Fibroblast of mammary gland (primary cell): ENCODE measurements at places on chromosomes 5 and 9.

- no peak for DNase-seq
Observed at GRCh38 chr5:127863161-127863560, 160.0 kb downstream of the CCDC192 start.

GRCh38 chr5:123091298-123092222, 2.5 kb downstream of the PRDM6 start:
- no peak for DNase-seq

- no peak for DNase-seq
Observed at GRCh38 chr5:45796959-45797553, 100.9 kb upstream of the HCN1 start.

DNA sequence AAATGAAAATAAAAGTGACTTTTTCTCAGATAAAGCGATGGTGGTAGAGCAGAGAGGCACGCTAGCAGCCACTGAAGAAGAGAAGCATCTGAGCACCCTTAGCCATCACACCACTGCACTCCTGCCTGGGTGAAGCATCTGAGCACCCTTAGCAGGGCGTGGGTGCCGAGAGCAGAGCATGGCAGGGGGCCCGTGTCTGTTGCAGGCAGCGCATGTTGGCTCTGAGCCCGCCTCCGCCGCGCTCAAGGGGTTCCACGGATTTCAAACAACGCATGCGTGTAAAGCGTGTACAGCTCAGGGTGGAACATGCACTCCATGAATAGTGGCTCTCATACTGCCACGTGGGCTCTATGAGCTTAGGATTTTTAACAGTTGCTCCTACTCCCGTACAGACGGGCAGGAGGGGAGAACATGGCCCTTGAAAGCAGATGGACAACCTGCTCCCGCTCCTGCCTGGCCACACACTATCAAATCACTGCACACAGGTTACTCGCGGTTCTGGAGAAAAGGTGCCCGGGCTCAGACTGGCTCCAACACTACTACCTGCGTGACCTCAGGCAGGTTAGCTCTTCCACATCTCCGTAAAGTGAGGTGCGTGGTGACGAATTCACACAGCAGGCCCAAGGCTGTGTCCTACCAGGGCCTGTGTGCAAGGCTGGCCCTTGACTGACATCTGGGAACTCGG, 12.1 kb downstream of the LRRC14B start:
- no peak for DNase-seq

- no peak for DNase-seq
Observed at GRCh38 chr5:66511491-66511890, 84.7 kb upstream of the MAST4 start.

- DNase-seq, result no peak
Observed at GRCh38 chr9:109935406-109936087, 155.5 kb downstream of the PALM2AKAP2 start.

- peak; percentile 5 for DNase-seq
Observed at GRCh38 chr5:108876451-108876850, 128.8 kb downstream of the FER start.

DNA sequence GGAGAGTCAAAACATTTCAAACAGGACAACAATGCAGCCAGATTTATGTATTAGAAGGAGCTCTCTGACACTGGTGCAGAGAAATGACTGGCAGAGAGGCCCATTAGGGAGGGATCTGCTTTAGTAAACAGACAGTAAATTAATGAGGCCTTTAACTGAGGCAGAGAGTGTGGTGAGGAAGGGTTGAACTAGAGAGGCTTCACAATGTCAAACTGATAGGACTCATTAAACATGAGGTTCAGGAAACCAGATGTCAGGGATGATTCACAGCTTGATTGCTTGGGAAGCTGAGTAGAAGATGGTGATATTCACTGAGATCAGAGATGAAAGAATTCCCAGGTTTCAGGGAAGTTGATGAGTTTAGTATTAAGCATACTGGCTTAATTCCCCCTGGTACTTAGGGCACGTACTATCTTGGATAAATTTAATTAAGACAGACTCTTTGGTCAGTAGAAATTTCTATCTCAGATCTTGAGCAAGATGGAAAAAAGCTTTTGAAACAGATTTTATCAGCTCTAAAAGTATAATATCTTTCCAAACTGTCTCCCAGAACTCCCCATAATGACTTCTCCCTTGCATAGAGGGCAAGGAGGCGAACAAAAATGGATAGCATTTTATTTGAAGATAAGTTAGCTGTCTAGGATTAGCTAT, 8.6 kb upstream of the MUSK start:
- peak; percentile 89 for DNase-seq

- DNase-seq, result no peak
Observed at GRCh38 chr5:68332080-68332451, 116.5 kb downstream of the PIK3R1 start.

DNA sequence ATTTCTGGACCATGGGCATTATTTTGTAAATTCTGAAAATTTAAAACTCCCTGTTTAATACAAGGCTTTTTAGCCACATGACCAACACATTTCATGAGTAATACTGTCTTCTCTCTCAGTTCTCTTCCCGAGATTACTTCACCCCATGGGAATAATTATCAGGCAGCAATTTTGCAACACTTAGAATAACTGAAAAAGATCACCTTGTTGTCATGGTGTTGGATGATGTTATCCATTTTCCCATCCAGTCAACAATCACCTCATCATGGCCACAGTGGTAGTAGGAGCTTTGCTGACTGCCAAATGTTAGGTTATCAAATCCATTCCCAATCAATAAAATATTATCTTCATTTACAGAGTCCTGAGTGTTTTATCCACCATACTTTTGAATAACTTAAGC, 354.9 kb upstream of the ISL1 start:
- no peak for DNase-seq

DNA sequence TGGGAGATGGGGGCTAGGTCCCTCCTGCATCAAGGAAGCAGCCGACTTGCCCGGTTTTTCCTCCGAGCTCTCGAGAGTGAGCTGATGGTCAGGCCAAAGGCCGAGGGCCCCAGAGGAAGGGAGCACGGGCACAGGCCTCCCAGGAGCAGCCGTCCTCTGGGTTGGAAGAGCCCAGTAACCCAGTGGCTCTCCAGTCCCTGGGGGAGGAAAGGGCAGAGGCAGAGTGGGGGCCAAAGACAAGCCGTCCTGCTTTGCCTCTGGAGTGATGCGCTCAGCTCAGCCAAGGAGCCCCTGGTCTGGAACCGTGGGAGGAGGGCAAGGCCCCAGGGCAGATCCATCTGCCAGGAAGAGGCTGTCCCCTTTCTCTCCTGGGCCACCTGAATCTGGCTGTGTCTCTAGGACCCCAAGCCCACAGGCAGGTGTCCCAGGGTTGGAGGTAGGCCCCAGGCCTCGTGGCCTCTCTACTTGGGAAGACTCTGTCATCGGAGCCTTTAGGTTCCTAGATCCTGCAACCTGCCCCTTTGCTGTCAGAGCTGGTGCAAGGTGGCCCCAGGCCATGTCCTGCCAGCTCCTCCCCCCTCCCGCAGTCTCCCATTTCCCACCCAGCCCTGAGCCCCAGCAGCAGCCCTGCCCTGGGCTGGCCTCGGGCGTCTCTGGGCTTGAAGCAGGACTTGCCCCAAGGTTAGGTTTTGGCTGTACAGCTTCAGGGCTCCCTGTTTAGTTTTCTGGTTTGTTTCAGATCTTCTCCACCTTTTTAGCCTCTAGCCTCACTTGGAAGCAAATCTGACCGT, 224.1 kb downstream of the CACNA1B start:
- DNase-seq, result no peak

GRCh38 chr9:3508521-3509291, 17.1 kb downstream of the RFX3 start:
- DNase-seq, result peak; percentile 5

- DNase-seq, result no peak
Observed at GRCh38 chr9:13491138-13491492, 211.6 kb upstream of the MPDZ start.

DNA sequence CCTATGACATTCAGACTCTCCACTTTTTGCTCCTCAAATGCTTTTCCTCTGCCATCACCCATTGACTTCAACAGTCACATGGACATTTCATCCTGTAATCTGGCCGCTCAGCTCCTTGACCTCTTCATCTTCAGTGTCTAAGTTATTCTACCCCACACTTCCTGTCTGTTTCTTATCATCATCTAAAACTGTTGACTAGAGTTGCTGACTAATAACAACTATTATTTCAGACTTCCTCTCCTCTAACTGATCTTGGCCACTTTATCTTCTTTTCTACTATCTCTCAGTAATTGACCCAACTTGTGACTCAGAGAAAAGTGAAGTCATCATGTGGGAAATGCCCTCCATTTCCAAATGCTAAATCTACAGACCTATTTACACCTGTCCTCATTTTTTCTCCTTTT, 254.7 kb upstream of the TRPC7 start:
- peak; percentile 3 for DNase-seq

DNA sequence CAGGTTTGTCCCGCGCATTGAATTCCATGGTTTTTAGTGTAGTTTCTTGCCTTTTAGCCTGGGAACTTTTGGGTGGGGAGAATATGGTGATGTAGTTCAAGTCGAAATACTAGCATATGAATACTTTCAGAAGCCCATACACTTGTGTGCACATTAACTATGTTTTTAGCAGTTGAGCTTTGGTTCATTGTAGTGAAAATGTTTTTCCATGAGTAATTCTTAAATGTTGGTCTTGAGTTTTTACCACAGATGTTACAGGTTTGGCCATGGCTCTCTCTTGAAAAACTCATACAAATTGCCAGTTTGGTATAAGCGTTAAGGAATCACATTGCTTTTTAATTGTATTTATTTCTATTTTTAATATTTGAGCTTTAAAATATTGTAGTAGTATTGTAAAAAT, 45.6 kb downstream of the TRIO start:
- DNase-seq, result no peak

GRCh38 chr9:89149726-89150125, 28.9 kb downstream of the SHC3 start:
- peak; percentile 82 for DNase-seq

DNA sequence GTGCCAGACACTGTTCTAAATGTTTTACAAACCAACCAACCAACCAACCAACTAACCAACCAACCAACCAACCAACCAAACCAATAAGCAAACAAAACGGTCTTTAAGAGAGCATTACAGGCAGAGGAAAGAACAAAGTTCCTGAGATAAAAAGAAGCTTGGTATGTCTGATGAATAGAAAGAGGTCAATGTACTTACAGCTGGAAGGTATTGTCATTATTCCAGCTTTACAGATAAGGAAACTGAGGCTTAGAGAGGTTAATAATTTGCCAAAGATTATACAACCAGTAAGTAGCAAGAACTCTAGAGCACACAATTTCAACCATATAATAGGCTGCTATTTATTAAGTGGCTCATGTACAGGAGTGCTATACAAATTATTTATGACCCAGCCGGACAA, 29.6 kb downstream of the C9orf57 start:
- no peak for DNase-seq

- no peak for DNase-seq
Observed at GRCh38 chr5:61207884-61208283, 45.6 kb upstream of the SMIM15 start.

- DNase-seq, result peak; percentile 37
Observed at GRCh38 chr5:33439905-33440481, 772 bp upstream of the TARS1 start.

- DNase-seq, result no peak
Observed at GRCh38 chr9:126628969-126629674, 15.4 kb downstream of the LMX1B start.

DNA sequence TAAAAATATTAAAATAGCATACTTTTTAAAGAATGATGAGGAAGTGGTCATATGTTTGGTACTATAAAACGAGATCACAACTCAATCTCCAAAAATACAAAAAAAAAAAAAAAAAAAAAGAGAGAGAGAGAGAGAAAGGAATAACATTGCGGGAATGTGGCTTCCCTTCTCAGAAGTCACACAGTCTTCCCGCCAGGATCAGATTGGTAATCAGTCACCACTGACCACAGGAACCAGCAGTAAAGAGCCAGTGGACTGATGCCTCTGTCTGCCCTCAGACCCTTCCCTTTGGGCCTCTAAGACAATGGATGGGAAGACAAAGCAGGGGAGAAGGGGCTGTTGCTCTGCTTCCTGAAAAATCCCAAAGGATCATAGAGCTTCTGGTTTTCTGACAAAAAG, 104.9 kb downstream of the KLHL3 start:
- DNase-seq, result no peak

DNA sequence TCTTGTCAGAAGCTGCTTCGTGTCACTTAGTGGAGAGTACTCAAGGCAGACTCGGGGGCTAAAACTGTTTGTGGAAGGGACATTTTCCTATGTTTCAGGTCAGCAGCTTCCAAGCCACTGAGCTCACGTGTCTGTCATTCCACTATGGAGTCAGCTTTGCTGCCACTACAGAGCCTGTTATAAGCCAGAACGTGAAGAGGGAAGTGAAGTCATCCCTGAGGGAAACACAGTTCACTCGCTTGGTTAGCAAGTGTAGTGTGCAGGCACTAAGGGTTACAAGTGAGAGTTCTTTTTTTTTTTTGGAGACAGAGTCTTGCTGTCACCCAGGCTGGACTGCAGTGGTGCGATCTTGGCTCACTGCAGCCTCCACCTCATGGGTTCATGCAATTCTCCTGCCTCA, 24.5 kb upstream of the LTC4S start:
- no peak for DNase-seq

DNA sequence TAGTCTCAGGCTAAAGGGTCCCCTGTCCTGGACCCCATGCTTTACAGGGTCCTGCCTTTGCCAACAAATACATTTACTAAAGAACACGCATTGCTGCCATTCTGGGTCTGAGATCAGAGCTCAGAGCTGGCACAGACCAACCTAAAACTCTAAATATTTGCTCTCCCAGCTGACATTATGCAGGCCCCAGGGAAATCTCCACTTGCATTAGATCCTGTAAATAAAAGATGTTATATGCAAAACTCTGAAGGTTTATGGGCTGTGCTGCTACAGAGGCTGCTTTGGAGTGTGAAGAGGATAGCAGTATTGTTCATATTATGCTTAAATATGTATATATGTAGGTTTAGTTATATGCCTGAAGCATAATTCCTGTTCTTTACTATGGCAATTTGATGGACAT, 35.9 kb upstream of the RANBP3L start:
- DNase-seq, result no peak

DNA sequence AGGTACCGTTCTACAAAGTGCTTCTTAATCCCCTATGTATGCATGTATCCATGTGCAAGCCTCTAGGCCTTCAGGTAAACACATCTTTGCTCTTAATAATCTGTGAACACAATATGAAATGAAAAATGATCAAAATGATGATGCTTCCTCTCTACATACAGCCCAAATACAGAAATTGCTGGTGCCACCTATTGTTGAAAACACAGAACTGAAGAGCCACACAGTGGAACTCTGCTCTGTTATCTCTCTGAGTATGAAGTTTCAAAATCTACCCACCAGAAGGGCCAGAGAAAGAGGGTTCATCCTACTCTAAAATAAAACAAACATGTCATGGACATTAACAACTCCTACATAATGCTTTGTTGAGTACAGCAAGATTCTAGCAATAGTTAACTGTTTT, 71.3 kb downstream of the GLIS3 start:
- DNase-seq, result peak; percentile 47

GRCh38 chr5:108515517-108516105, 133.7 kb upstream of the FBXL17 start:
- peak; percentile 4 for DNase-seq
